GM10248 (cell line): ENCODE measurements at places on chromosomes 5 and 9.

- DNase-seq = no peak
Measured at GRCh38 chr9:81266674-81267073, 422.7 kb downstream of the TLE1 start.

DNA sequence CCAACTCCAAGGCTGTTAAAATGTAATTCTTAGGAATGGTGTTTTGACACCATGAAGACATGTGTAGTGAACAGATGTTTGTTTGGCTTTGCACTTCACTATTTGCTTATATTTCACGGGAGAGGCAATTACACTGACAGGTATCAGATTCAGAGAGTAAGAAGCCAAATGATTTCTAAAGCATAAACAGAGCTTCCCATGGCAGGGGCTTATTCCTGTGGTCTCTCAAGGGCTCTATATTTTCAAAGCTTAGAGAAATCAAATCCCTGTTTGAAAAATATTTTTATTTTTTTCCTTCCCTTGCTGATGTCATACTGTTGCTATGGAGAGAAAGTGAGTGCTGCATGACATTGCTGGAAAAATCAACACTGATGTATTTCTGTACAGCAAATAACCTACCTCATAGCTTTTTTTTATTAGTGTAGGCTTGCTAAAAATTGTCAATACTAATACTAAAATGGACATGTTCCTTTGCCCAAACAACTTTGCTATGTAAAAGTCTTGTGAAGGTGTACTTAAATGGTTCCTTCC lies 161.4 kb downstream of the GIN1 start:
- no peak for DNase-seq

DNA sequence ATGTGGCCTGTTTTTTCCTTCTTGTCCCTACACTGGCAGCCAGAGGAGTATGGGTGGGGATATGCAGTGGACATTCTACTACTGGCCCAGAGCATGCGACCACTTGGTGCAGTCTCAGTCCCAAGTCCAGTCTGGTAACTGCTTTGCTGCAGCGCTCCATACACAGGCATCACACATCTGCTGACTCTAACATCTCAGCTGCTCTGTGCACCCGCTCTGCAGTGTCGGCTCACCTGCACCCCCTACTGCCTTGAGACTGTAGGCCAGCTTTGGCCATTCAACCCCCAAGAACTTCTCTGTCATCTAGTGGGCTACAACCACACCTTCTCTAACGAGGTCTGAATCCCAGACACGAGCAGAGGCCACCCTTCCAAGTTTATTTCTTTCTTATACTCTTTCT lies 46.4 kb upstream of the SLCO6A1 start:
- no peak for DNase-seq

DNA sequence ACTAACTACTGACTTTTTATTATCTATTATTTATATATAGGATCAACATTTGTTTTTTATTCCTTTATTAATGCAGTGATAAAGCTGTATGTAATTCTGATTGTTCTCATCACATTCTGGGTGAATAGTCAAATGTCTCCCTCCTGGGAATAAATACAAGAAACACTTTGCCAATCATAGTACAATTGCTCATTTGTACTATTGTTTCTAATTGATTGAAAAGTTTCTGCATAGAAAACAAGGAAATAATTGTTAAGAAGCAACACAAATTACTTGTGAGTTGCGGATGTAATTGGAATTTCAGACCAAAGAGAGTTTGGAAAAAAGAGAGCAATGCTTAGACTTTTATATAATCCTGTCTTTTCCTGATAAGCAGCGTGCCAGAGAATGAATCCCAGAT lies 1013.9 kb downstream of the EFNA5 start:
- no peak for DNase-seq

DNA sequence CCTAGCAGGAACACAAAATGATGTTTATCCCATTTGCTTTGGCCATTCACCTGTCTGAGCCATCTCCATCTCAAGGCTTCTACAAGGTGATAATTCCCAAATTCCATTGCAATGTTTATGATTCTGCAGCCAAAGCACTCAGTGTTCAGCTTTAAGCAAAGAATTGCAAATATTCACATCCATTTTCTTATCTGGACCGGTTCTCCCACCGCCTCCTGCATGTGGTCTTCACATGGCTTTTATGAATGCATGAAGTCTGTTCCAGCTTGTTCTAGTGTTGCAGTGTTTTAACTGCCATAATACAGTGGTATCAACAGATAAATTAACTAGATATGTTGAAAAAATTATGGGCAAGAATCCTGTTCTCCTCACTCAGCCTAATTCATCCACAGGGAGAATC lies 443.0 kb upstream of the KLF4 start:
- DNase-seq = no peak

DNA sequence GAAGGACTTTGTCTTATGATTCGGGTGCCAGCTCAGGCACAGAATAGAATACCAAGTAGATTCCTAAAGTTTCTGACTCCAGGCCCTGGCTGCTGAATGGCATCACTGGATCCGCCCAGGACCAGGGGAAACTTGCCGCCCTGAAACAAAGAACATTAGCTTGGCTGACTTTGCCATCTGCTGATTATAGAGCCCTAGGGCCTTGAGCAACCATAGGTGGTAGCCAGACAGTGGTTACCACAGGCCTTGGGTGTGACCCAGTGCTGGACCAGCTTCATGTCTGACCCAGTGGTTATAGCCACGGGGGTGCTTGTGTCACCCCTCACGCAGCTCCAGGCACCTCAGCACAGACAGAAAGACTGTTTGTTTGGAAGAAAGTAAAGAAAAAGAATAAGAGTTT lies 62.7 kb downstream of the SSBP2 start:
- DNase-seq = no peak

GRCh38 chr9:113857875-113858274 lies 18.2 kb upstream of the ZNF618 start:
- no peak for DNase-seq

- no peak for DNase-seq
Measured at GRCh38 chr5:157511651-157512644, 51.9 kb downstream of the NIPAL4 start.

GRCh38 chr9:129311643-129312042 lies 133.6 kb upstream of the IER5L start:
- no peak for DNase-seq

GRCh38 chr5:93953442-93953841 lies 212.0 kb upstream of the POU5F2 start:
- no peak for DNase-seq

DNA sequence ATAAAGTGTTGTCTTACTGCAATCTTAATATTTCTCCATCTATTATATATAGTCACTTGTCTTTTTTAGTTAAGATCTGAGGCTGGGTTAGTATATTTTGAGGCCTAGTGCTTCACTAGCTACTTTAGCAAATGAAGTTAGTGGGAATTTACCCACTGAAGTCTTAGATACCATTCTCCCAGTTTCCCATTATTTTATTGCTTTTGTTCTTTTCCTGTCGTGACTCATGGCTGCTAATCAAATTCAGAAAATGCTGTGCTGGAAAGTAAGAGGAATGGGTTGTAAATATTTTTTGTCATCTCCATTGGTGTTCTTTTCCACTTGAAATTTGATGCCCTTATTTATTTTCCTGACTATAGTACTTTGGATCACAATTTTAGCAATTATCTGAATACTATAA lies 14.2 kb downstream of the TCERG1 start:
- no peak for DNase-seq

DNA sequence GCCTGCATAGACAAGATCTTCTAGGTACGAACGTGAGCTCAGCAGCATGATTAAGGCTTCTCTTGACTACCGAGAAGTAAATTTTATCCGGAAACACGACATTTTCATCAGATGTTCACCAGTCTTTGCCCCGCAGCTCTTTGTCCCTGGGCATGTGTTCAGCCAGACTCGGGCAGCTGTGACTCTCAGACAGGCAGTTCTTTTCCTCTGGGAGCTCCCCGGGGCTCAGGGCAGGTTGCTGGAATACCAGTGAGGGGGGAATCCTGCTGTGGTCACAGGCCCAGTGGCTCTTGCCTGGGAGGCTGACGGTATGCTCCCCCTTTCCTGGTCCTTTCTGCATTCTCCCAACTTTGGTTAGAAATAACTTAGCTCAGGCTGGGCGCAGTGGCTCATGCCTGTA lies 186.1 kb downstream of the GNA14 start:
- DNase-seq = no peak

- DNase-seq = no peak
Measured at GRCh38 chr5:150148117-150148927, 7.3 kb downstream of the PDGFRB start.

DNA sequence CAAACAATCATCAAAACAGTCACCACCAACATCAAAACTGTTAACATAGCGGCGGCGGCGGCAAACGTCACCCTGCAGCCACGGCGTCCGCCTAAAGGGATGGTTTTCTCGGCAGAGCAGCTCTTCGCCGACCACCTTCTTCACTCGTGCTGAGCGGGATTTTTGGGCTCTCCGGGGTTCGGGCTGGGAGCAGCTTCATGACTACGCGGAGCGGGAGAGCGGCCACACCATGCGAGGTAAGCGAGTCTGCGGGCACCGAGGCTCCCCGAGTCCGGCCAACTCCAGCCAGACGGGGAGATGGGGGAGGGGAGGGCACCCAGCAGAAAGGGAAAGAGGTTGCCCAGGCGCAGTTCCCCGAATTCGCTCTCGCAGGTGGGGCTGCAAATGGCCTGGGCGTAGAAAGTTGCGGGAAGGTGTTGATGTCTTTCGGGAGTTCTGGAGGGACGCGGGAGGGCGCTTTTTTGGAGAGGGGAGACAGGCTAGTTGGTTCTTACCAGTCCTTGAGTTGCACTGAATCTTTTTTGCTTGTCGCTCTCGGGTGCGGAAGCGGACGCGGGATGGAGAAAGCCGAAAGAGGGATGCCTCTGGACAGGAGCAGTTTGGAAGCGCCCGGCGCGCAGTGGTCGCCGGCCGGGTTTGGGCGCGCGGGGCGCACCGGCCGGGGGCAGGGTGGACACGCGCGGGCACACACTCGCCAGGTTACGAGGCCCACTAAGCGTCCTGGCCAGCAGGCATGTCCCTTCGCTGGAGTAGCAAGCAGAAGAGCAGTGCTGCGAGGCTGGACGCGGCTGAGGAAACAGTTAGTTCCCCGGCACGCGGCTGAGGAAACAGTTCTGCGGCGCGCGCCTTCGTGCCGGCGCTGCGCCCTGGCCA lies 849 bp downstream of the RORB start:
- peak; percentile 24 for DNase-seq

DNA sequence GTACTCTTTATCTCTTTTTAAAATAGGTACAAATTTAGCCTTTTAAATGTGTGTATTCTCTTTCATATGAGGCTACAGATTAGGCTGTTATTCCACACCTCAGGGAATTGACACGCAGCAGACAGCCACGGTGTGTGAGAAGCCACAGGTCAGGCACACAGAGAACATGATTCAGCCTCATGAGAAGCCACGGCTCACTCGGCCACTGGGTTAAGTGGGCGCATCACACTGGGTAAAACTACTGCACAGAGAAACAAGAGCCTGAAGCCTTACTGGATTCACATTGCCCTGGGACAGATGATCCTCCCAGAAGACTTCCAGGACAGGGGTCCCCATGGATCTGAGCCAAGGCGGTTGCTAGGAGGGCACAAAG lies 28.2 kb downstream of the LPCAT1 start:
- DNase-seq = no peak

DNA sequence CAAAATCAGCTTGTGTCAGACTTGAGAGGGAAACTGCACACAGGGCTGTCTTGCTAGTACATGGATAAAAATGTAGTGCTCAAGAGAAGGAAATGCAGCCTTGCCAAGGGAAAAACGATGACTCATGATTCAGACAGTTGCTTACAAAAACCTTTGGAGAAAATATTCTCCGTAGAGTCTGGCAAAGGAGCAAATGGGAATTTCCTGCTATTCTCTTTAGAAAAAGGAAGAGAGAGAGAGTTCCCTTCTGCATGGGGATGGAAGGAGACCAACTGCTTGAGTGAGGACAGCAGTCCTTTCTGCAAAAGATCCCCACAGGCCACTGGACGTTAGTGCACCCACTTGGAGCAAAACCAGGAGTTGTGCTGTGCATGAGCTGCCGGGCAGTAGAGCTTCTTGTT lies 7.6 kb downstream of the IFNB1 start:
- DNase-seq = no peak

DNA sequence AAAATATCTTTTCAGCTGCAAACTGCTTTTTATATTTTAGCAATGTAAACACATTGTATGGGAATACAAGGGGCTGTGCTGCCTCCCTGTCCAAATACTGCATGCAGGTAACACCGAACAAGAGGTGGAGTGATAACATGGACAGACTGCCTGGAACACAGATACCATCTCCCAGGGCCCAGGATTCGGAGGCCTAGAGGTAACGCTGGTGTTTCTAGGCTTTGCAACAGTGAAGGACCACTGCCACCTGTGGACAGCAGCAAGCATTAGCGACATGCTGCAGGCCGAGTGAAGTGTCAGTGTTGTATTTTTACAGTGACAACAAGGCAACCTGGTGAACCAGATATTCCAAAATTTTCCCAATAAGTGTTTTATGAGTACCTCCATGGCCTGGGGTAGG lies 379.1 kb downstream of the DMRT2 start:
- DNase-seq = no peak
